ENCODE measurements at places on chromosomes 3 and 15.

DNA sequence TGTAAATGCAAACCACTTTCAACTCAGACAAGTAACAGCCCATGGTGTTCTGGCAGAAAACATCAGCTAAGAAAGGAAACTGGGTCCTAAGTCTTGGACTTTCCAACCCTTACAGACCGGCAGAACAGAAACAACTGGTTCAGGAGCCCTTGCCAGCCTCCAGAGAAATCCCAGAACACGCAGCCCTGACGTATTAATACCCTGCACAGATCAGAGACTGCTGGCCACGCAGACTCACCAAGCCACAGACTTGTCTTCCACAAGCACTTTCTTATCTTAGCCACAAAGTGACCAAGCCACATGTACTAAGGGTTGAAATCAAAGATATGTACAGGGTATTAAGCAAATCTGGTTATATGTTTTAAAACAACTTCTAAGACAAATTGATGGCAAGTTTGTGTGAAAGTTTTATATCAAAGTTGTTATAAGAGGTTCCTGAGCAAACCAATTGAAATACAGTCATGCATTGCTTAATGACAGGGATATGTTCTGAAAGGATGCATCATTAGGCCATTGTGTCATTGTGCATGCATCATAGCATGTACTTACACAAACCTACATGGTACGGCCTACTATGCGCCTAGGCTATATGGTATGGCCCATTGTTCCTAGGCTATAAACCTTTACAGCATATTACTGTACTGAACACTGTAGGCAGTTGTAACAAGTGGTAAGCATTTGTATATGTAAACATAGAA is 36.8 kb downstream of the BTD start:
- DNase-seq, result no peak

- no peak for DNase-seq
Measured at GRCh38 chr15:50119063-50120040, at the start of gene ATP8B4. Gene ATP8B4, minus strand, starts transcription at chr15:50119233. Its CDS starts 12,267 bp downstream, at chr15:50106966.

DNA sequence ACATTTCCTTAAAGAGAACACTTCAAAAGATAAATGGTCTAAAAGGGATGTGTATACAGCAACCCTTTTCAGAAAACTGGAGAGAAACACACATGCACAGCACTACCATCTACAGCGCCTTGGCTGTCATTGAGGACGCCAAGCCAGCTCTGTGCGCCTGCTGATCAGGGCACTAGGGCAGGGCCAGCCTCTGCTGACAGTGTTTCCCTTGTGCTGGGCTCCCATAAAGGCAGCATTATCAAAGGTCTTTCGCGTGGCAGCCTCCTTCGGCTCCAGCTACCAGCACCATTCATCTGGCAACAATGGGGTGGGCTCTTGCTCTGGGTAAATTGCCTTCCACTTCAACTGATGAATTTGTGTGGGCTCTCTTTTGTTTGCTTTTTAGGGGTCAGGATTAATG is 53.4 kb downstream of the LDHAL6B start:
- no peak for DNase-seq

DNA sequence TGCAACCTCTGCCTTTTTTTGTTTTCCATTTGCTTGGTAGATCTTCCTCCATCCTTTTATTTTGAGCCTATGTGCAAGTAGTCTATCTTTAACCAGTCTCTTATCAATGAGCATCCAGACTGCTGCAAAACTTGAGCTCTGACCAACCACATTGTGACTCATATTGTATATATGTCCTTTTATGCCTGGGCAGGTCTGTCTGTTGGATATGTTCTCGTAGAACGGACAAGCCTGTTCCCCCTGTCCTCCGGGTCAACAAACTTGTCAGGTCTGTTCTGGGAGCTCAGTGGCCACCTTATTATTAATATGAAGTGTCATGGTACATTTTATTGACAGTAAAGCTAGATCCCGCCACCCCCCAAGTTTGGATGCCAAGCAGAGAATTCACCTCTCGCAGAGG is 252.9 kb upstream of the ST8SIA2 start:
- no peak for DNase-seq

DNA sequence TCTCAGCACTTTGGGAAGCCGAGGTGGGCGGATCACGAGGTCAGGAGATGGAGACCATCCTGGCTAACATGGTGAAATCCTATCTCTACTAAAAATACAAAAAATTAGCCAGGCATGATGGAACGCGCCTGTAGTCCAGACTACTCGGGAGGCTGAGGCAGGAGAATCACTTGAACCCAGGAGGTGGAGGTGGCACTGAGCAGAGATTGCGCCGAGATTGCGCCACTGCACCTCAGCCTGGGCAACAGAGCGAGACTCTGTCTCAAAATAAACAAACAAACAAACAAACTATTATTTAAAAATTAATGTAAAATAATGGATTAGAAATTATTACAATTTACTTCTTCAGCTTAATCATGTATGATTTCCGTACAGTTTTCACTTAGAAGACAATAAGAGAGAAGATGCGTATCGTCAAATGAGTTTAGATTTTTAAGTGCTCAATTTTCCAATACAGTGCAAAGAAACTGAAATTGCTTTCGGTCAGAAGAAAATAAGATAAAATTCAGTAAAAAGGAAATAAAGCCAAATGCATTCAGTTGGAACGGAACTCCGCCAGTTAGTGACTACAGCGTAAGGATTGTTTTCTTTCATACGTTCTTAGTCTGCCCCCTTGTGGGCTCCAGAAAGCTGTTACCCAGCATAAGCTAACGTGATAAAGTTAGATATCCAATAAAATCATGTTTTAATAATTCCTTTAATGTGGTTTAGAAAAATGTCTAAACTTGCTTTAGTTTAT is 24.8 kb downstream of the AADAC start:
- no peak for DNase-seq

DNA sequence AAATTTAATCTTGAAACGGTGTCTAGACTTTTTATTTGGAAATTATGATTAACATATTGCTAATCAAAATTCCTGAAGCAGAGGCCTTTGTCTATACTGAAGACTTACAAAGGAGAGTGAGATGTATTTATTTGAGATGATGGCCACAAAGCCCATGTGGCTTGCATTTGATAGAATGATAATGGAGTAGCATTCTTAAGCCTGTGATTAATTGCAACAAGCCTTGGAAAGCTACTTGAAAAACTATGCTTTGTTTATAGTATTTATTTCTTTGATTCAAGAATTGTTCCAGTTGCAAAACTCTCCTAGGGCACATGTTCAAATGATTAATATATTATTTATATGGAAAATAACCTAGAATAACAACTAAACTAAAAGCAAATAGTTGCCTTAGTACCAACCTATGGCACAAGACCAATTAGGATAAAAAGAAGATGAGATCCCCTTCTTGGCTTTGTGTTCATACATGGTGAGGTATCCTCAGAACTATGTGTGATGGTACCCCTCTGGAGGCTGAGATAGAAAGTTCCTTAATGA is 244.1 kb upstream of the TBL1XR1 start:
- no peak for DNase-seq

DNA sequence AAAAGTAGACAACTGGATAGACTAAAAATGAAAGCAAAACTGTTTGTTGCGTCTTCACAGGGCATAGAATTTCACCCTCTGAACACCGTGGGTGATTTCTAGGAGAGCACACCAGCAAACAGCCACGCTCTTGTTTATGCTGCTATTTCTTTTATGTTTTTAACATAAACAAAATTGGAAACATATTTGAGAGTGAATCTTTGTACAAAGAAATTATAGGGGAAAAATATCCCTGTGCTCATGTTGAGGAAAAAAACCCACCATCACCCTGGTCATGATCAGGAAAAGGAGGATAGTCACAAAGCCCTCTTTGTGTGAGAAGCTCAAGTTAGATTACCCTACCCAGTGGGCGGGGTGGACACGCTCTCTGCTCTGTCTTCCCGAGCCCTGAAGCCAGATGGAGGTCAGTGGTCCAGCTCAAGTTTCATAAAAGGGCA is 313.3 kb downstream of the SATB1 start:
- peak; percentile 54 for DNase-seq

DNA sequence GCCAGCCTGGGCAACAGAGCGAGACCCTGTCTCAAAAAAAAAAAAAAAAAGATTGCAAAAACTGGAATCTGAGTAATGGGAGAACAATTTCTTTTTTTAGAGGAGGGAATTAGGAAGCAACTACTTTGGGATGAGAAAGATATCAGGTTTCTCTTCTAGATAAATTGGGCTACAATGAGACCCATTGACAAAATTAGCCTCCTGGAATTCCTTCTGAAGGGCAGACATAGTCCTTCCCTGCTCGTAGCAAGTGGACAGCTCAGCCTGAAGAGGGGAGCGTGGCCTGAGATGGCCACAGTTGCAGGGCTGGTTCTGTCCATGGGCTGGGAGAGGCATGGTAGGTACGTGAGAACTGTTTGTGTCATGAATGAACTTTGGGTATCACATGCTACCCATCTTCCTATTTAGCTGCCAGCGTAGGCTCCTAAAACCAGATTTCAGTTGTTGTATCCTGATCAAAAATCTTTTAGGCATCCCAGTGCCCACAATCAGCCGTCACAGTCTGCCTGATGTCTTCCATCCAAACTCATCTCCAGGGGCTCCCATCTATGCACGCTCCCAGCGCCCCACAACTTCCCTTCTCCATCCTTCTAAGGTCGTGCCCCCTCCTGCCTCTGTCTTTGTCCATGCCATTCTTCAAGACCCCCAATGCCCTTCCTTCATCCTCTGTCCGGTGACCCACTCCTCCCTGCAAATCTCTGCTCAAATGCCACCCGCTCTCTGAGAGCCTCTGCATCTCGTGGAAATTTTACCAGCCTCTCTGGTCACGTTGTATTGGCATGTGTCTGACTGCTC is 92.0 kb upstream of the NR2E3 start:
- DNase-seq, result no peak

DNA sequence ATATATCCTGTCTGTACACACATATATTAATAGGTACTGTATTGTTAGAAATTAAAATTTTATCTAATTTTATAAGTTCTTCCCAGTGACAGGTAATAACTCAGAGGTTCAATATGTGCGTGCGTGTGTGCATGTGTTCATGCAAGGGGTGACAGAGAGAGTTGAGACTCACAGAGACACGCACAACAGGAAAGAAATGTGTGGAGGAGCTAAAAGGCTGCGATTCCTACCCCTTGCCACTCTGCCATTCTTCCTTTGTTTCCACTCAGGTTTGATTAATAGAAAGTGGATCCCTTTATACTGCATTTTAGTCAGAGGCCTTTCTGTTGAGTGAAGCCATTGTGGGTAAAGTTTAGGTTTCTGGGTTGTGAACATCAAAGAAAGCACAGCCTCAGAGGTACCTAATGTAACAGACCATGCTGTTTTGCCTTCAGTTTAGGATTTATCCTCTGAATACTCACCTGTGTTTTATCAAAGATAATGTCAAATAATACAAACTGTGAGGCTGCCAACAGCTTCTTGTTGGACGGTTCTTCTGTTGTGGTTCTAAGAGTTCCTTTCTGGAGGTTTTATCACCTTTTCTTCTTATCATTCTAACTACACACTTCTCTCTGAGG is 182.3 kb downstream of the EPHA3 start:
- no peak for DNase-seq

DNA sequence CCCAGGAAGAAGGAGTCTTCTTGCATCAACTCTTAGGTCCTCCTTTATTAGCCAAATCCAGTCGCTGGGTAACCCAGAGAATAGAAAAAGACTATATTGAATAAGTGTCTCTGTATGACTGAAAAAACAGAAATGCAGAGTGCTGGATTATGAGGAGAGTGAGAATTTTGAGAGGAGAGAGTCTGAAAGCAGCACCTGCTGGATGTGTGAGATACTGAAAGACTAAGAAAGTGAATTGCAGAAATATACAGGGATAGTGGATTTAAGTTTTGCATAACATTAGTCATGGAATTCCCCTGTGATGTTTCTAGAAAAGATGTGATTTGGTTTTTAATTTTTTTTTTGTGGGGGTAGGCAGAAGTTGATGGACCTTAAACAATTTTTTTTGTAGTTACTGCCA is 296.5 kb downstream of the MECOM start:
- DNase-seq, result no peak

DNA sequence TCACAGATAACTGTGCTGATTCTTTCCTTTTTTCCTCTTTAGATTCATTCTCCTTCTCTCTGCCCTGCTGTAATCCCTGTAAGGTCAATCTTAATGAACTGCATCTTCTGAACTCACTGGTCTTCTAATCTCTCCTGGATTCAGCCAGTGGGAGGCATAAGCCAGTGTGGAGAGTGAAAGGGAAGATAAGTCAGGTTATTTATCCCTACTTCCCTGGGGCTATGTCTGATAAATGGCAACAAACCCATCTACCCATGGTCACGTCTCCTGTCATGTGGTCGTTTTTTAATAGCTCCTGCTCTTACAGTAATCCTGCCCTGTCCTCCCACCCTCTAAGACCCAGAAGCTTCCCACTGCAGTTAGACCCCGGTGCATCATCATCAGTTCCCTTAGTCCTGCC is 199.6 kb upstream of the NAALADL2 start:
- no peak for DNase-seq

DNA sequence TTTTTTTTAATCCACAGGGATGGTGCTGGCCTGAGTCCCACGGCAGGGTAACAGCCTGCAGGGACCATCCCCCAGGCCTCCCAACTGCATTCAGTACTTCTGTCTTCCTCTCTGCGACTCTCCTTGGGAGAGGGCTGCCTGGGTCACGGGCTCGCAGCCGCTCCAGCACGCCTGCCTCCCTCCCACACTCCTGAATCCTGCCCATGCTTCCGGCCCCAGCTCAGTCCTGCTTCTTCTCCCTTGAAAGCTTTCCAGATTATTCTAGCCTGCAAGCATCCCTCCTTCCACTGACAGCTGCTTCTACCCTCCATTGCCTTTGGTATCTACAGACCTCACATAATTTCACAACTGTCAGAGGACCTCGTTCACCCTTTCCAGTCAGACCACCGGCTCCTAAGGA is 32.4 kb downstream of the MEGF11 start:
- no peak for DNase-seq

DNA sequence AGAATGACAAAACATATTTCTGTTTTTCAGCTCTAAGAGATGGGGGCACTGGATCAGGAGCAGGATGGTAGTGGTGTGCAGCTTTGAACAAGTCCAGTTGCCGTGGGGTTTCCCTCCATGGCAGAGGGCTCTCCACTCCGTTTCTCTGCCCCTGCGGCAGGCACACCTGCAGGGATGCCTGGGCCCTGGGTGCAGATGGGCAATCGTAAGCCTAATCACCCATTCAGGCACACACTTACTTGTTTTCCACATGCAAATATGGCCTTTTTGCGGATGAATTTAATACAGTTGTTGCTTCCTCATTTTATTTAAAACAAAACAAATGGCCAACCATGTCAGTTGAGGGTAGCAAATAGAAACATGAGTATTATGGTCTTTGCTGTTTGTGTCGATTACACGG is 85.1 kb downstream of the LPP start:
- DNase-seq, result no peak
